HCEC 1CT (cell line): ENCODE measurements at places on chromosomes 16 and 17.

DNA sequence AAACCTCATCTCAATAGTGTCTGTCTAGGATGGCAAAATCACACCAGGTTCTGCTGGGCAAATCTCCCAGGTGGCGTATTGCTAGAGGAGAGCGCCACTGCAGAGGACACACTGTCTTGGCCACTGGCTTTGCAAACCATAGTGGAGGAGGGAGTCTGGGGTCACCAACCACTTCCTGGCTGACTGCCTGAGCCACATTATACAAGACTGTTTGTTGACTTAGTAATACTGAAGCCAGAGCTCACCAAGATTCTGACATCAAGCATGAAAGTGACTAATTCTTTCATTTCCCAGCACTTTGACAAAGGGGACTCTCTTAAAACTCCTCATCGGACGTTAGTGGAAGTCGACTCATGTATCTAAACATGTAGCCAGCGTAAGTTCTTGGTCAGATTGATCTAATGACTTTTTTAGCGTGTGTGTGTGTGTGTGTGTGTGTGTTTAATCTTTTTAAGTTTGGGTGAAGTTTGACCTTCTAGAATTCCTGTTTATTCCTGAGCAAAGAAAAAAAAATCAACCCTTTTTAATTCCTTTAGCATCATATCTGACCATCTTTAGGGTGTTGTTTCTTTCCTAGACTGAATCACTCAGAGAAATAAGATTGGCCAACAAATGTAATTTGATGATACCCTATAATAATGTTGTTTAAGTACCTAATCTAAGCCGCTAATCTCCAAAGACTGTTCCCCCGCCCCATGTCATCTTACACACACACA lies 13.7 kb downstream of the PITPNC1 start:
- peak; percentile 93 for DNase-seq

GRCh38 chr17:614653-615546 lies 99.7 kb downstream of the VPS53 start:
- DNase-seq: no peak

DNA sequence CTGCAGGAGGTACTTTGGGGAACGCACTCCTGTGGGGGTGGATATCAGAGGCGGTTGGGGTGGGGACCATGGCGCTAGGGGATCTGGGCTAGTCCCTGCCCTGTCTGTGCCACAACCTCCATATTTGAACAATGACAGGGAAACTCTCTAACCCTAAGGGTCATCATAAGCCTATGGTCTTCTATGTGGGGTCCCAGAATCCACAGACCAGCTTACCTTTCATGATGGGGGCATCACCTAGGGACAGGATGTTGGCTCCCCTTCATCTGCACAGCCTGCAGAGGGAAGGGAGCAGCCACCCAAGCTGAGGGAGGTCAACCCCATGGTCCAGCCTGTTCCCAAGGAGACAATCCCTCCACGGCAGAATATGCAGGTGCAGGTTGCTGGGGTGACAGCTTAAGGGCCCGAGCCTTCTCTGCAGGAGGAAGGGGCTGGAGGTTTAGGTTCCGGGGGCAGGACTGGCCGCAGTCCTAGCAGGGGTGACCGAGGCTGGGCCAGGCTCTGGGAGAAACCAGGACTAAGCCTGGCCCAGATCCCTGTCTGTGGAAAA lies 1.7 kb downstream of the ORAI3 start:
- no peak for DNase-seq

GRCh38 chr17:10798332-10798749 lies 5.6 kb downstream of the TMEM238L start:
- DNase-seq: no peak

DNA sequence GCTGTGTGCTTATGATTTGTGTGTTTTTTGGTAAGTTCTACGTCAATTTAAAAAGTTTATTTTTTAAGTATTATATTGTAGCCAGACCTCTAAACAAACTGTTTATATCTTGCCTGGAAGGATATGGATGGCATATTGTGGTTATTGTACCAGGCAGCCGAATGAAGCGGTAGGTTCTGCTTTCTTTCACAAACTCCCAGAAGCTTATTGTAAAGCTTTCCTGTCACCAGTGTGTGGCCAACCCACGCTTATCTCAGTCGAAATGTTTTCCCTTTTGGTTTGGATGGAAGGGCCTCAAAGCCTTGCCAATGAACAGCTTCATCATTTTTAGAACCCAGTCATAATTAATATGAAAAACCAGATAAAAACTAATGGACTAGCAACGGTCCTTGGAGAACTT lies 53.1 kb downstream of the CYB5B start:
- DNase-seq: no peak

DNA sequence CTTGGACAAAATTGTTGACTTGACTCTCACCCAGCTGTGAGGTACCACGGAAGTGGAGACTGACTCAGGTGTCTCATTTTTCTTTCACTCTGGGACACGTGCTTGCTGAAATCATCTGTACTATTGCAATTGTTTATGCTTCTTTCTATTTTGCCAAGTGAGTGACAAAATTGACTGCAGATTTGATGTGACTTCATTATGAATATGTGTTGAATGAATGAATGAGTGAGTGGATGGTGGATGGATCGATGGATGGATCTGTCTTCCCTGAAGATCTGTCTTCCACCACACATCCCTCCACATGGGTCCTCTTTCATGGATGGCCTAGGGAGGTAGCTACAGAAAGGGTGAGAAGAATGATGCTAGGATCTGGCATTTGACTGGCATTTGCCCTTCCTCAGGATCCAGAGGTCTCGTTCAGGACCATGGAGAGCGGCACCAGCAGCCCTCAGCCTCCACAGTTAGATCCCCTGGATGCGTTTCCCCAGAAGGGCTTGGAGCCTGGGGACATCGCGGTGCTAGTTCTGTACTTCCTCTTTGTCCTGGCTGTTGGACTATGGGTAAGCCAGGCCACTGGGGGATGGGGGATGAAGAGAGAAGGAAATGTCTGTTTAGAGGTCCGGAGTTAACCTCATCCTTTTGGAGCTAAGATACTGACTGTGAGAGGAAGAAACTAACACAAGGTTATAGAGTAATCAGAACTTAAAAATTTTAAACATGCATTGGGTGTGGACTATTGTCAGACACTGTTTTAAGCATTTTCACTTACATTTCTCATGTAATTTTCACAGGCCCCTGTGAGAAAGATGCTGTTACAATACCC lies 12.7 kb downstream of the SLC5A11 start:
- DNase-seq: peak; percentile 36

- DNase-seq: no peak
Measured at GRCh38 chr16:17069681-17070080, 401.1 kb downstream of the XYLT1 start.

- no peak for DNase-seq
Measured at GRCh38 chr16:23009075-23009474, 140.2 kb downstream of the USP31 start.

DNA sequence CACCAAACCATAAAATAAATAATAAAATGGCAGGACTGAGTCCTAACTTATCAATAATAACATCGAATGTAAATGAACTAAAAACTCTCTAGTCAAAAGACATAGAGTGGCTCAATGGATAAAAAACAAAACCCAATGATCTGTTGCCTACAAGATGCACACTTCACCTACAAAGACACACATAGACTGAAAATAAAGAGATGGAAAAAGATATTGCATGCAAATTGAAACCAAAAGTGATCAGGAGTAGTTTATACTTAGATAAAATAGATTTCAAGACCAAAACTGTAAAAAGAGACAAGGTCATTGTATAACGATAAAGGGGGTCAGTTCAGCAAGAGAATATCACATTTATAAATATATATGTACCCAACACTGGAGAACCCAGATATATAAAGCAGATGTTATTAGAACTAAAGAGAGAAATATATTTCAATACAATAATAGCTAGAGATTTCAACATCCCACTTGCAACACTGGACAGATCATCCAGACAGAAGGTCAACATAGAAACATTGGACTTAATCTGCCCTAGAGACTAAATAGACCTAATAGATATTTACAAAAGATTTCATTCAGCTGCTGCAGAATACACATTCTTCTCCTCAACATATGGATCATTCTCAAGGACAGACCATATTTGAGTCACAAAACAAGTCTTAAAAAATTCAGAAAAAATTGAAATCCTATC lies 29.8 kb downstream of the SLC47A2 start:
- DNase-seq: no peak

GRCh38 chr17:64177311-64178010 lies 47.5 kb upstream of the ERN1 start:
- no peak for DNase-seq

DNA sequence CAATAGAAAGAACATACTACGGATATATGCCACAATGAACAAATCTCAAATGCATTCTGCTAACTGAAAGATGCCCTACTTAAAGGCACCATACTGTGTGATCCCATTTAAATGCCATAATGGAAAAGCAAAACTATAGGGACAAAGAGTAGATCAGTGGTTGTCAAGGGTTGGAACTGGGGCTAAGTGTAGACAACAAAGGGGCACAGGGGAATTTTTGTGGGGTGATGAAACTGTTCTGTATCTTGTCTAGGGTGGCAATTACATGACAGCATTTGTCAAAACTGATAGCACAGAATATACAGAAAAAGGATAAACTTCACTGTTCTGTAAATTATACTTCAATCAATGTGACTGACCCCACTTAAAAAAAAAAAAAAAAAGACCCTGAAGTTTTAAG lies 17.7 kb downstream of the GFOD2 start:
- no peak for DNase-seq

- no peak for DNase-seq
Measured at GRCh38 chr17:49850772-49851386, 3.0 kb upstream of the TAC4 start.

DNA sequence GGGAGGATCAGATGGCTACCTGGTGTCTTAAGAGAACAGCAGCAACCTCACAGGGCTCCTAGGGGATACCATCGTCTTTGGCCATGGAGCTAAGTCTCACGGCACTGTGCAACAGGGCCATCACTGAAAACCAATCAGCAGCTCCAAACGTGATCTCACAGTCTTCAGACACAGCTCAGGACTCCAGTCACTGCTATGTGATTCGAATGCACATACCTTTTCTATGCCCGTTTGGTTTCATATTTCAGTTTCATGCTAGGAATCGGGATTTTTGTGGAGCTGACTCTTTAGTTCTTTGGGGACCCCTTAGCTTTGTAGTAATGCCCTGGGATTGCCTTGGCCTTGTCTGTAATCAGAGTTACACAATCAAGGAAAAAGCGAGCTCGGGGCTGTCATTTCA lies 162.8 kb upstream of the CDH11 start:
- no peak for DNase-seq

- no peak for DNase-seq
Measured at GRCh38 chr16:54116124-54116655, 170.4 kb downstream of the IRX3 start.

DNA sequence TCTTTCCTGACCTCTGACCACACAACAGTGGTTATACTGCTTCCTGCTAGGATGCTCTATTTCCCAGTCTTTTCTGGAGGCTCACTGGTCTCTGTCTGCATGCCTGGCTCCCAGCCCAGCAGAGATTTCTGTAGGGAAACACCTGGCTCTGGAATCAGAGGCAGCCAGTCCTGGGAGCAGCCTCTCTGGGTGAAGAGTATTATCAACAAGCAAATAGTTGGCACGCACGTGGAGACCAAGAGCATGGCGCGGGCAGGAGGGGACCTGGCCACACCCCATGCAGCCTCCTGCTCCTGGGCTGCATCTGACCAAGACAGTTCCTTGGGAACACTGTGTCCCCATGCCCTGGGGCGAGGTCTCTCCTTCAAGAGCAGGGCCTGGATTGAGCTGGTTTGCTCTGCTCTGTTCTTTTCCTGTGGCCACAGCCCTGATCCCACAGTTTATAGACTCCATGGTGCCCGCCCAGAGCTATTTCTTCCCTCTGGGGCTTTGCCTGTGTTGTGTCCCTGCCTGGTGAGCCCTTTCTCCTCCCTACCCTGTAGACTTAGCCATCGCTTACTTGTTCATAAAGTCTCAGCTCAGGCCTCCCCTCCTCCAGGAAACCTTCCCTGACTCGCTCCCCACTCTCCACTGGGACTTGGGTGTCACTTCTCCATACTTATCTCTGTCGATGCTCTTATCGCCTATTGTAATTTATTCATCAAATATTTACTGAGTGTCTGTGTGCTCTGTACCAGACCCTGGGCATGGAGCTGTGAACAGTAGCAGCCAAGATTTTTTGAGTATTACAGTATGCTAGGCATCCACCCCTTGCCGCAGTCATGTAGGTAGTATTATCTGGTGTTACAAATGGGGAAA lies 60.6 kb downstream of the SCNN1B start:
- no peak for DNase-seq

DNA sequence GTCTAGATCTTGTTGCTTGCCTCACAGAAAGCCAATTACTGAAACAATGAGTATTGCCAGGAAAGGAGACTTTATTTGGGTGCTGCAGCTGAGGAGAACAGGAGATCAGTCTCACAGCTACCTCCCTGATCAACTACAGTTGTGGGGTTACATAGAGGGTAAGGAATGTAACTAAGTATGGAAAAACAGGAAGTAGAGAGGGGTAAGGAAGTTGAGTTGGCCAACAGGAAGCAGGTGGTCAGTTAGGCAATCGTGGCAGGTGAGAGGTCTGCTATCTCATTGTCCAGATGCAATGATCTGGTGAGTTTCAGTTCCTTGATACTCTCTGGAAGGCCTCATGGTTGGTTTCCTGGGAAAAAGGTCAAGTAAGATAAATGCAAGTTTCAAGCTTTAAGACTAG lies 333.1 kb upstream of the GOT2 start:
- no peak for DNase-seq

DNA sequence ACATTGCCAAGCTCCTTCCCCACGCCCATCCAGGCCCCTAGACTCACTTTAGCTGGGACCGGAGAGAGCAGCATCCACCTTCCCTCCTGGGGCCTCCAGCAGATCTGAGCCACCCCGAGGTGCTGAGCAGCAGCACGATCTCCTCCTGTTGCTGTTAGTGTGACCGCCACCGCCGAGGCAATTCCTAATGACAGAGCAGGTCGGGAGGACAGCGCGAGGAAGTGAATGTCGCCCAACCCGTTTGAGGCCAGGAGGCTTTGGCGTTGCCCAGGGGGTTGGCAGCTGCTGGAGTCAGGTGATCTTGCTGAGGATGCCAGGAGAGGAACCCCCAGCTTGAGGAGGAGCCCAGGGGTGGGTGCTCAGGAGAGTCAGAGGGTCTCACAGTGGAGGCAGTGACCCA lies at the start of gene RNF222:
Gene RNF222 (minus strand): TSS at position 192 of the 400 bp plus-strand sequence. CDS start 4,366 bp downstream, outside the sequence.
- DNase-seq: no peak

GRCh38 chr16:67723151-67723910 lies 4.2 kb upstream of the GFOD2 start:
- DNase-seq: peak; percentile 22

DNA sequence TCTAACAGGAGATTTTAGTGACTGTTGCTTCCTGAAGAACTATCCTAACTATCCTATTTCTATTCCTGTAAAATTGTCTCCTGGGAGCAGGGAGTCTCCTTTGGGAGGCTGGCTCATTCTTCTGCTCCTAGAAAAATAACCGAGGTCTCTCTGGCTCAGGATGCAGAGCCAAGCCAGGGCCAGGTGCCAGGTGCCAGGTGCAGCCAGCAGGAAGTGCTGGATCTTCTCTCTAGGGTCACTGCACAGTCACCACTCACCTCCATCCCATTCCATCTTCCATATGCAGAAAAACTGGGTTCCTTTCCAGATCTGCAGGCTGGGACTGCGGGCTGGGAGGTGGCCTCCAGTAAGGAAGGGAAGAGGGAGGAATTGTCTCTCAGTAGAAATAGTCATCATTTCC lies 3.8 kb upstream of the TMC7 start:
- DNase-seq: no peak

GRCh38 chr17:14228903-14229302 lies 7.8 kb downstream of the CDRT15 start:
- DNase-seq: peak; percentile 22

- peak; percentile 37 for DNase-seq
Measured at GRCh38 chr17:37816950-37817349, 72.1 kb upstream of the HNF1B start.
